ENCODE measurements at places on chromosomes 7 and 10.
A peak's percentile ranks its signal among the peaks of the same experiment; 100 is the strongest.

- no peak for DNase-seq
Observed at GRCh38 chr7:87687653-87688254, 59.6 kb downstream of the RUNDC3B start.

DNA sequence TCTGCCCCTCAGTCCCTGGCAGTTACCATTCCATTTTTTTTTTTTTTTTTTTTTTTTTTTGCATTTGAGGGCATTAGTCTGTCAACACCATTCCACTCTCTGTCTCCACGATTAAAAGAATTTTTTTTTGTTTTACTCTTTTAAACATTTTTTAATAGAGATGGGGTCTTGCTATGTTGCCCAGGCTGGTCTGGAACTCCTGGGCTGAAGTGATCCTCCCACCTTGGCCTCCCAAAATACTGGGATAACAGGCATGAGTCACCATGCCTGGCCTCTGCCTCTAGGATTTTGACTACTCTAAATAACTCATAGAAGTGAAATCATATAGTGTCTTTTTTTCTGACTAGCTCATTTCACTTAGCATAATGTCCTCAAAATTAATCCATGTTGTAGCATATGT lies 16.5 kb upstream of the CLDN3 start:
- no peak for DNase-seq

GRCh38 chr10:68434657-68435056 lies 27.6 kb upstream of the RUFY2 start:
- no peak for DNase-seq

- no peak for DNase-seq
Observed at GRCh38 chr7:95394370-95394769, 1.8 kb downstream of the PON3 start.

GRCh38 chr10:28644647-28645046 lies 32.7 kb upstream of the BAMBI start:
- no peak for DNase-seq

GRCh38 chr10:129021594-129022304 lies 445.3 kb upstream of the MGMT start:
- DNase-seq = peak; percentile 70

DNA sequence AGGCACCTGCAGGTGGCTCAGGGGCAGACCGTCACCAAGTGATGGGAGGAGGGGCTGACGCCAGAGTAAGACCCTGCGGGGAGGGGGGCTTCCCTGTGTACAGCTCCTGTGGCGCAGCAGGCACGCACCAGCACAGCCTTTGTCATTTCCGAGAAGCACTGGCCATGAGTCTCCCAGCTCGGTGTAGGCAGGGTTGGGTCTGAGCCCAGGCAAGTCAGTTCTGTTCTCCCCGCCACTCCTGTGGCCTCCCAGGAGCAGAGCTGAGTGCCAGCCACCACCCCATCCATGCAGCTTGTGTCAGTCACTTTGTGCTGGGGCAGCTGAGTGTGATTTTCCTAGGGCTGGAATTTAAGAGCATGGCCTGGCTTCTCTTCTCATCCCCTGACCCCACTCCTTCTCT lies 13.2 kb downstream of the CPSF4 start:
- no peak for DNase-seq

Measured in umbilical cord (tissue), 2 donors.